MV-4-11 (cell line): ENCODE measurements at places on chromosomes 7 and 10.
A peak's percentile ranks its signal among the peaks of the same experiment; 100 is the strongest.

- DNase-seq = no peak
Observed at GRCh38 chr10:104415526-104416165, 62.0 kb downstream of the CFAP58 start.

DNA sequence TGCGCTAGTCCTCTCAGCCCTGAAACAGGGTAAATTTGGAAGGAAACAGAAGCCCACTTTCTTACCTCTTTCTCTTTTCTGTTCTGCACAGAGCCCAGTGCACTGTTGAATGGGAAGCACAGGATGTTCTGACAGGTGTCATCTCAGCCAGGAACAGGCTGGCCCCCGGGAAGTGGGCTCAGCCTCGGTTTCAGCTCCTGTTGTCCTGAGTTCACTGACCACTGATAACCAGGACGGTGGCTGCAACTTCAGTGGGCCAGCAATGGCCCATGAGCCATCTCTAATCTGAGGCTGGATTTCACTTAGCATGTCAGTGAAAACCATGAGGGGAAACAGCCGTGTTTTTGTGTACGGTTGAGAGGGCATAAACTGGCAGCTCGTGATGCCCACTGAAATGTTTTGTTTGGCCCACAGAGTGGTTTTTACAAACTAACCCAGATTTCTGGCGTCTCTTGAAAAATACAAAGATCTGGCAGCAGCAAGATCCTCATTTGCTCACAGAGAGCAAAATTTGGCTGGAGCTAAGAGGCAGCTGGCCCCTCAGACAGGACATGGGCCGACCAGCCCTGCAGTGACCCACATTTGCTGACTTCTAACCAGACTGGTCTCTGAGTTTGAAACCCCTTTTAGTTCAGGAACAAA lies 455.9 kb downstream of the PAXIP1 start:
- DNase-seq = no peak

- no peak for DNase-seq
Observed at GRCh38 chr7:154584352-154585252, 418.3 kb downstream of the PAXIP1 start.

DNA sequence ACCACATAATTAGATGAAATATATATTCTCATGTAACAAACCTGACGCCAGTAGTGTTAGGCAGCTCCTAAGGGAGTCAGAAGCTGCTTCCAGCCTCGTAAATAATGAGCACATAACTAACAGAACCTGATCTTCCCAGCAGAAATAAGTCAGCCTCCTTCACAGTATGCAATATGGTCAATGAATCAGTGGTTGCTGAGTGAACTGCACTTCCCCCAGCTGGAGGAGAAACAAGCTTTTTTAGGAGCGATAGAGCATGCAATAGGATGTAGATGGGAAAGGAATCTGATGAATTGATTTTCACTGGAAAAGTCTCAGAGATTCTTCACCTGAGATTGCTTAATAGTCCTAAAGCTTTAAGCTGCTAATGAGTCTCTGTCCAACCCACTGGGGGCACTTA lies 337.2 kb upstream of the LRGUK start:
- DNase-seq = no peak

DNA sequence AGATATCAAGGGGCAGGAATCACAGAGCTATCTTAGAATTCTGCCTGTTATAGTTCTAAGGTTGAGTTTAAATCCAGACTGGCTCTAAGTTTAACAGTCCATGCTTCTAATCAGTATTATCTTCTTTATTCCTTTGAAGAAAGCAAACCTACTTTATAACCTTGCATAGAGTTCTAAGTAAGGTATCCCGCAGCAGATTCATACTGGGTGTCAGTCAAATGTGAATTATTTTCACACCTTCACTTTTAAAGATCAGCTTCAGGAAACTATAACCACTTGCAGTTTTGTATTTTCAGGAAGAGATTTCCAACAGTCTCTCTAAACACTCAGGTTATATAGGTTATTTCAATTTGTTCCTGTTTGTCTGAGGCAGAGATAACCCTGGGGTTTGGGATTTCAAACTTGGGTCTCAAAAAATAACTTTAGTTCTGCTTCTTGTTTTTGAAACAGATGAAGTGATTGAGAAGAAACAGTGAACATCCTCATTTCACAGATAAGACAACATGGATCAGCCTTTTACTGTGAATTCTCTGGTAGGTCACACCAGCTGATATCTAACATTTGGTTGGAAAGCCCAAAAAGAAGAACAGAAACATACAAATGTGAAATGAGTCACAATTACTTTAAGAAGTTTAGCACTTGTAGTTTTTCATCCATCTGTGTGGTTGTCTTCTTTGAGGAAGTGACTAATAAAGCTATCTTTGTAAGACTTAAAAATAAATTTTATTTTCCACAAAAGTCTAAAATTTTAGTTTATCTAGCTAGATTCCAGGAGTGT lies 21.4 kb downstream of the STAMBPL1 start:
- DNase-seq = peak; percentile 99

DNA sequence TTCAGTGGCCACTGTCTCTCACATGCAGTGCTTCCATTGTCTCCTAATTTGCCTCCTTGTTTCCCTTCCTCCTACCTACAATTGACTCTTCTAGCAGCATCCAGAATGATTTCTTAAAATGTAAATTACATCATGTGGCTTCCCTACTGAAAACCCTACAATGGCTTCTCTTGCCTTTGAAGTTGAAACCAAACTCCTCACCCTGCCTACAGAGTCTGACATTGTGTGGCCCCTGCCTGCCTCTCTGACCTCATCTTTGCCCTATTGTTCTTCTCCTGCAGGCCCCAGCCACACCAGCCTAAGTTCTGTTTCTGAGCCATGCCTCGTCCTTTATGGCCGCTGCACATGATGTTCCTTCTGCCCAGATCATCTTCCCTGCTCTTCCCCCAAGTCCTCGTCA lies 35.8 kb upstream of the CDK1 start:
- DNase-seq = no peak

GRCh38 chr7:151867912-151868311 lies 9.0 kb downstream of the PRKAG2 start:
- DNase-seq = no peak

DNA sequence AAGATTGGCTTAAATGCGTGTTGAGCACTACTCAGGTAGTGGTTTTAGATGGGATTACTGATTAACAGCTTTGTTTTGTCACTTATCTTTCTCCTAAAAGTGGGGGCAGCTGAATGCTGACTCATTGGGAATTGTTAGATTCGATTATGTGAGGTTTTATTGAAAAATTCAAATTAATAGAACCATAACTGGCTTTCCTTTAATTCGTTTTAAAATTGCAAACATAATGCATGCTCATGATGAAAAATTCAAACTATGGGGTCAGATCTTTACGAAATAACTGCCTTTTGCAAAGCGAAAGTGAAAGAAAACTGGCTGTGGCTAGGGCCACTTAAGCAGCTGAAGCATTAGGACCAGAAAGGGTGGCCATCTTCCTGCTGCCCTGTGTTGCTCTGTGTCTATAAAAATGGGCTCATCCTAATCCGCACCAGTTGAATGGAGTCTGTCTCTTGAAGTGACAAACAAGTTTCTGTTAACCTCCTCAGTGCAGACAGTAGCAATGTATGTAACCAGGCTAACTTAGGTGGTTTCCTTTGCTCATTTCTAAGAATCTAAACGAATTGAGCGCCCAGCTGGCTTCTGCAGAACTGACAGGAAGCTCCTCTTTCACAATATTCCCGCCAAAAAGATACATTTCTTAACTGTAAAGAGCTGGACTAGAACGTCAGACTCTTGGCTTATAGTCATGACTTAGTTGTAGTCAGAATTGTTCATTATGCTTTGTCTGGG lies 27.8 kb downstream of the DENND10 start:
- DNase-seq = peak; percentile 100

DNA sequence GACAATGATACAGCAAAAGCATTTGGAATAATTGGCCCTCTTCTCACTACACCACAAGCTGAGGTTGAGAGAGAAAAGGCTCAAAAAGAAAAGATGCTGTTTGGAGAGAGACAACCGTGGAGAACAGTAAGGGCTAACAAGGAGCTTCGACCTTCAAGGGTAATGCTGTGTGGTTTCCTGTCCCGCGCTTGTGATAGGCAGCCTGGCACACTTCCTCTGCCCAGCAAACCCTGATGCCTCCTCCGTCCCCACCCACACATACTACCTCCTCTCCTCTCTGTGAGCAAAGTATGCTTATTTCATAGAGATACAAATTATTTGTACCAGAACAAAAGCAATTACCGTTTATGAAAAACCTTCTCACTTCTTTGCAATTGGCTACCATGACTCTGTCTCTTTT lies 755.4 kb downstream of the KCNMA1 start:
- peak; percentile 69 for DNase-seq

DNA sequence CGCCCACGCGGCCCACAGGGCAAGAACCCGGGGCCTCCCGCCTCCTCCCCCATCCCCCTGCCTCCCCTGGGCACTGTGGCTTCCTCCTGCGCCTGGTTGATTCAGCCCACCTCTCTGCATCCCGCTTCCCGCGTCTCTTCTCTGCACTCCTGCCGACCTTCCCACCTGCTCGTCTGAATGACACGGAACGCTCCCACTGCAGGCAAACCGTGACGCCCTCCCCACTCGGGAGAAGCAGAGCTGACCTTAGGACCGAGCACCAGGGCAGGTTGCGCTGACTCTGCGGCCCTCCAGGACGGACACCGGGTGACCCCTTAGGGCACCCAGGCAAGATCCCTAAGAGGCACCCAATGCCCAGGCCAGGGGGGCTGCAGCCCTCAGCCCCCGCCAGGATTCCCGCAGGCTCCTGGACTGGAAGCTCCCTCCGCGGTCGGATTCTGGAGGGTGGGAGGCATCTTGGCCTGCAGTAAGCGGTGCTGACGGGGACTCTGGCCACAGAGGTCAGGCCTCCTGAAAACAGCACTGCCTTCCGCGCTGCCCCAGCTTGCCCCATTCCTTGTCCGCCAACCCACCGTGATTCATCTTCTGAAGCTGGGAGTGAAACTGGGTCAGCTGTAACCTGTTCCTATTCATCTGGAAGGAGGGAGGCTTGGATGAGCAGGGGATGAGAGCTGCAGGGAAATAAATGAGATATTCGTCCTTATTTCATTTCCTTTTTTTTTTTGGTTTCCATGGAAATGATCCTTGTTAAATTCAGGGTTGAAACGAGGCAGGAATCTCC lies 990 bp downstream of the CALML3 start:
- no peak for DNase-seq

DNA sequence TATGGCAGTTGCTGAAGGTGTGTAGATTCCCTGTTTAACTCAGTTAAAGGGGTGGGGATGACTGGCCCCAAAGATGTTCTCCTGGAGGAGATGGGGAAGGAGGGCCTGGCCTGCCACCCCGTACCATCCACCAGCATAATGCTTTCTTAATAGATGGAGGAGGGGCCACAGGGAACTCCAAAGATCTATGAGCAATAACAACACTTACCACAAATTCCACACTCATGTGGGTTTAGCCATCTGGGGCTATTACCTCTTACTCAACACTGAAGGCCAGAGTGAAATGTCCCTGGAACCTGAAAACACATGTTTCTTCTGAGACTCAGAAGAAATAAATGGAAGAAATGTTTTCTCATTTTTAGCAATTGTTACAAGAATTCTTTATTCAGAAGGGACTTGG lies 259.0 kb downstream of the CXCL12 start:
- peak; percentile 48 for DNase-seq

DNA sequence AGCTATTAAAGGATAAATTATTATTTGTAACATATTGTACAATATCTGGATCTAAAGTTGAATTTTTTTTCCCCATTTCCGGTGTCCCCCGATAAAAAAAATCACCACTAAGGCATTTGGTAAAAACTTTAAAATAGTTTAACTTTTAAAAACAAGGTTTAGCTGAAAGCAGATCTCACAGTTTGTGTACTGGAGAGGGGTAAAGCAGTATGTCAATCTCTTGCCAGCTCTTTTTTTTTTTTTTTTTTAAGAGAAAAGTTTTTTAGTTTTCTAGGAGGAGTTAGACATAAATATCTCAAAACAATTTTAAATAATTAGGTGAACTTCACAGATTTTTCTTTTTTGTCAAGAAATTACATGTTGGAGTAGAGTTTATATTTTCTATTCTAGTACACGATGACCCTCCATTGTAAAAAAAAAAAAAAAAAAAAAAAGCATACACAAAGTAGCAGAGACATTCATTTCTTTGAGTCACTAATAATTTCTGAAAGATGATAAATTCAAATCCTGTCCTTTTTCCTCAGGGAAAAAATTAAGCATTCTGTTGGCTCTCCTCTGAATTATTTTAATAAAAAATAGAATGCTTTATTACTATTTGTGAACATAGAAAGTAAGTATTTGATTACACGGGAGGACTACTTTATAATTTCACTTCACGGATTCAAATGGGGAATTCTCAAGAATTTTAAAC lies 1.9 kb upstream of the HBP1 start:
- DNase-seq = no peak

DNA sequence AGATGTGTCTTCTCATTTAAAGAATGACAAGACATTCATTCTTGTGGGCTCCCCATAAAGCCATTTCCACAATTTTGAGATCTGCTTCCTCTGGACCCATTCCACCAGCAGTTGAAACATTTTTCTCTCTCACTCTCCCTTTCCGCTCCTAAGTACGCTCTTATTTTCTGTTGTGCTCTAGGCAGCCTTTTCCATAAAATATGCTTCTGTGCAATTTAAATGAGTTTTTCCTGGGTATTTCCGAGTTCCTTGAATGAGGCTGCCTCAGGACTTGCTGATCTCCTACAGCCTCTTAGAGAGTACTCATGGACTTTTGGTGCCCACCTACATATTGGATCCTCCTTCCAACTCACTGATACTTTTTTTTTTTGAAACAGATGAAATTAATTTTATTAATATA lies 23.6 kb upstream of the AKR1D1 start:
- DNase-seq = no peak

GRCh38 chr10:48958598-48959190 lies 19.1 kb upstream of the LRRC18 start:
- DNase-seq = no peak

DNA sequence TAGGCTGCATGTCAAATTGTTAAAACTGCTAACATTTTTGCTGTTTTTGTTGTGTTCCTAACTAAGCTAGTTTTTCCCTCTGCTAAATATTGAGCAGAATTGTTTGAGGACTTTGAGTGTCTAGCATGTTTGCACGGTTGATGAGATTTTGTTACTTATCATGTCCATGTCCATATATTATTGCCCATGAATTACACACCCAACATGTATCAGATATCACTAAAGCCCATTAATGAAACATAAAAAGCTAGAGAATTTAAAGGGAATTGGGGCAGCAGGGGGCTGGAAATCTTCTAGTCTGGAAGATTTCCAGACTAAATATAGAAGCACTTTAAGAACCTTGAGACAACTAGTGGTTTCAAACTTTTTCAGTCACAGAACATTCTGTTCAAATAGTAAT lies 197.7 kb downstream of the SNX10 start:
- DNase-seq = no peak

- no peak for DNase-seq
Observed at GRCh38 chr7:4352069-4352468, 330.0 kb upstream of the FOXK1 start.

GRCh38 chr7:71424166-71425035 lies 292.5 kb downstream of the GALNT17 start:
- no peak for DNase-seq

DNA sequence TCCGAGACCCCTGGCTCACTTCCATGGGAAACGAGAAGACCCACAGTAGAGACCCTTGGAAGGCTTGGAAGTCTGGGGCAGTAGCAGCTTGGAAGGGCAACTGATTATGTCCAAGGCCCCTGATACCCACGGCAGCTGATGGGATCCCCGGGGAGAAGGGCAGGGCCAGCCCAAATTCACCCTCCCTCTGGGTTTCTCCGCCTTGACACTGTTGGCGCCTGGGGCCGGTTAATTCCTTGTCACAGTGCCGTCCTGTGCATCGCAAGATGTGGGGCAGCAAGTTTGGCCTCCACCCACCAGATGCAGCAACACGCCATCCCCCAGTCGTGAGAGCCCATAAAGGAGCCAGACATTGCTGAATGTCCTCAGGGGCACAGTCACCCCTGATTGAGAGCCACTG lies 89.2 kb downstream of the RGS10 start:
- no peak for DNase-seq
